ENCODE measurements at places on chromosomes 3 and 15. TPM values are rescaled to one million over a fixed set of nuclear protein-coding genes. Genes with fewer than 3 reads are reported as not detected.
A peak's percentile ranks its signal among the peaks of the same experiment; 100 is the strongest.

DNA sequence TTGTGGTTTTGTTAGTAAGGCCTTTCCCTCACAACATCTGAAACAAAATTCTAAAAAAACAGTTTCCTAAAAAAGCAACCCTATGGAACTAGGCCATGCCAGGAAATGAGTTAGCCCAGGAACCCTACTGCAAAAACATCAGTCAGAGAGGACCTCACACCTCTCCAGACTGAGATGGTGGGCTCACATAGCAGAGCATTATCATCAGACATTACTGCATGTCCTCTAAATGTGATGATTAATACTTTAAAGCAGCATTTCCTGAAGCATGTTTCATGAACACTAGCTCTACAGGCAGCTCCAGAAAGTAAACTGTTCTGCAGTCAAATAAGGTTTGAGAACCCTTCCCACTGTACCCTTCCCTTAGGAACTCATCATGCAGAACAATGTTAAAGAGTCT lies 232.3 kb upstream of the MRPL3 start:
- H3K36me3 ChIP-seq, result no peaks in the 10 kb centered on the region
- no peaks in the 10 kb centered on the region for H3K27me3 ChIP-seq
- no peak for DNase-seq
- no peak overlapping the region for H3K27ac ChIP-seq
- peaks cover 3% of the 10 kb centered on the region for H3K4me1 ChIP-seq

- H3K4me3 ChIP-seq, result no peak overlapping the region
- H3K36me3 ChIP-seq, result no peaks in the 10 kb centered on the region
- H3K27me3 ChIP-seq, result peaks cover 9% of the 10 kb centered on the region
- DNase-seq, result no peak
Measured at GRCh38 chr3:108088146-108088545, 2.7 kb downstream of the CD47 start.

DNA sequence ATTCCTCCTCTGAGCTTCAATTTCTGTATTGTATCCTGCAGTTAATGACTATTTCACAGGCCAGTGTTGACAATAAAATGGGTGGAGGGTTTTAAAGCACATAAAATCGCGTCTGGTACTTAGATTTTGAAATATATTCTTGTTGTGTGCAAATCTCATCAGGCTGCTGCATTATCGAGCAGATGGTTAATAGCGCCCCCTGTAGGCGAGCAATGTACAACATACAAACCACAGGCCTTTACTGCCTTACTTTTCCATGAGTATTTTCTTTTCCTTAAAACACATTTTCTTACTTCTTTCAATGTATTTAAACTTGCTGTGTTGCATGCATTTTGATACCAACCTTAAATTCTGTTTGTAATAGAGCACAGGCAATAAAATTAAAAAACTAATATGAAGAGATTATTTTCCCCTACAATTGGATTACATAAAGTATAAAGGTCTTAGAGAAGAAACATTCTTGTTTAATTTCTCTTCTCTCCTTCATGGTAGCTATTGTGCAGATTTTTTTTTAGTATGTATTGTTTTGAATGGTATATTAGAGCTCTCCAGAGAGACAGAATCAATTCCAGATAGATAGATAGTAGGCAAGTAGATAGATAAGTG lies 608.4 kb downstream of the CADM2 start:
- H3K27ac ChIP-seq, result no peak overlapping the region
- H3K4me3 ChIP-seq, result no peak overlapping the region
- H3K27me3 ChIP-seq, result no peaks in the 10 kb centered on the region
- no peaks in the 10 kb centered on the region for H3K36me3 ChIP-seq
- DNase-seq, result no peak

DNA sequence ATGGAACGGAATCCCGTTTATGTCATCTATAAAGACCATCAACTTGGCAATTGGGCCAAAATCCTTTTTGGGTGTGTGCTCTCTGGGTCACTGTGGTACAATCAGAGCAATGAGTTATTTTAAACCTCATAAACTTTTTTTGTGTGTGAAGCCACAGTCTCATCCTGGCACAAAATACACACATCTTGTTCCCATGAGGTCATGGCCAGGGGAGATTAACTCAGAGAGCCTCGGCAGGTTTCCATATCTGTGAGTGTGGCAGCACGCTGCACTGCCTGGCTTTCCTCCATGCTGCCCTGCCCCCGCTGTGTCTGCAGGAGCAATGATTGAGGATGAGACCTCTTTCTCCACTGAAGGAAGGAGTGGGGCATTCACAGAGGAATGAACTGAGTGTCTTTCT lies 54.0 kb upstream of the DLG1 start:
- DNase-seq, result no peak
- no peaks in the 10 kb centered on the region for H3K27me3 ChIP-seq
- H3K27ac ChIP-seq, result no peak overlapping the region
- no peaks in the 10 kb centered on the region for H3K36me3 ChIP-seq
- no peak overlapping the region for H3K4me3 ChIP-seq

DNA sequence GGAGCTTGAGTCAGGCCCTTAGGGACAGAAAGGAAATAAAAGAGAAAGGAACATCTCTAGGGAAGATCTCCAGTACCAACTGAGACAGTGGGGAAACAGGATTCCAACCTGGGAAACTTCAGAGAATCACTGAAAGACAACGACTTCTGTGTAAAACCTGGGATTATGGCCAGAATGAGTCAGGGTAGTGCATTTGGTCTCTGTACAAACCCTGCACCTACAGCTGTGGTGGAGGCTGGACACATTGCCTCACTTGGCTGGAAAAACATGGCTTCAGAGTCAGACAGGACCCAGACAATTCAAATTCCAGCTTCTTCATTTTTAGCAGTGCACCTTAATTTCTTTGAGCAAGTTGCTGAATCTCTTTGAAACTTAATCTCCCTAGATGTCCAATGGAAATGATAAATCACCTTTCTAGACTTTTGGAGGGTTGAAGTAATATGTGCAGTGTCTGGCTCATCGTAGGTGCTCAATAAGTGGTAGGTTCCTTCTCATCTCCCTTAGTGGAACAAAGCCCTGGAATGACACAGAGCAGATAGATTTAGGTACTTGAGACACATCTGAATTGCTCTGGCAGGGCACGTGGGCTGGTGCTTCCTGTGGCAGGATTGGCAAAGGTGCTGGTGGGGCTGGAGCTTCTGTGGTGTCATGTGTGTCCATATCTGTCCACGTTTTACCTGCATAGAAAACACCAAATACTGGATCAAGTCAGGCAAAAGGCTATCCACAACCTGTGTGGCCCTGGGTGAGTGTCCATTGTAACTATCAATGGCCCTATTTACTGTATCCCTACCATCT lies 6.1 kb upstream of the CLSTN2 start:
- no peak overlapping the region for H3K27ac ChIP-seq
- no peaks in the 10 kb centered on the region for H3K4me1 ChIP-seq
- no peak for DNase-seq
- H3K36me3 ChIP-seq, result no peaks in the 10 kb centered on the region
- H3K27me3 ChIP-seq, result no peaks in the 10 kb centered on the region

GRCh38 chr3:164903820-164904451 lies 174.4 kb downstream of the SI start:
- H3K36me3 ChIP-seq, result no peaks in the 10 kb centered on the region
- no peak overlapping the region for H3K4me3 ChIP-seq
- H3K4me1 ChIP-seq, result no peaks in the 10 kb centered on the region
- H3K27ac ChIP-seq, result peak overlapping the region; percentile 12
- H3K27me3 ChIP-seq, result no peaks in the 10 kb centered on the region
- DNase-seq, result no peak

GRCh38 chr15:37019479-37020433 lies 80.6 kb downstream of the MEIS2 start:
- H3K4me3 ChIP-seq, result no peak overlapping the region
- H3K4me1 ChIP-seq, result peaks cover 28% of the 10 kb centered on the region
- peak; percentile 78 for DNase-seq
- no peaks in the 10 kb centered on the region for H3K36me3 ChIP-seq

DNA sequence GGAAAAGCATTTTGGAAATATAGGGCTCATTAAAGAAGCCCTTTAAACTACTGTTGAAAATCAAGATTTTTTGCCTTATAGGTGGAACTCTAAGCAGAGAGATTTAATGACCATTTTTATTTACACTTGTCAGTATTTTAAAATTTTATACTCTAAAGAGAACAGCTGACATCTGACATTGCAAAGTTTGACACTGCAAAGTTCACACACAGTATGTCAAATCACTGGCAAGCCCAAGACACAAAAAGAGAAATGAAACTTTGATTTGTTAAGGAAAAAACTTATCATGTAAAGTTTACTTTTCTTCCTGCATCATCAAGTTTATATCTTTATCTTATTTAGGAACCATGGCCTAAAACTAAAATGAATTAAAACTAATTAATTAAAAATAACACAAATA lies 40.2 kb downstream of the DPH6 start:
- no peak for DNase-seq
- H3K27me3 ChIP-seq, result no peaks in the 10 kb centered on the region
- H3K4me1 ChIP-seq, result no peaks in the 10 kb centered on the region
- H3K4me3 ChIP-seq, result no peak overlapping the region
- H3K36me3 ChIP-seq, result no peaks in the 10 kb centered on the region

GRCh38 chr3:46675843-46676567 lies 17.5 kb downstream of the ALS2CL start:
- H3K36me3 ChIP-seq, result peaks cover 3% of the 10 kb centered on the region
- DNase-seq, result no peak
- H3K4me1 ChIP-seq, result peaks cover 10% of the 10 kb centered on the region
- H3K27ac ChIP-seq, result no peak overlapping the region
- no peak overlapping the region for H3K4me3 ChIP-seq

DNA sequence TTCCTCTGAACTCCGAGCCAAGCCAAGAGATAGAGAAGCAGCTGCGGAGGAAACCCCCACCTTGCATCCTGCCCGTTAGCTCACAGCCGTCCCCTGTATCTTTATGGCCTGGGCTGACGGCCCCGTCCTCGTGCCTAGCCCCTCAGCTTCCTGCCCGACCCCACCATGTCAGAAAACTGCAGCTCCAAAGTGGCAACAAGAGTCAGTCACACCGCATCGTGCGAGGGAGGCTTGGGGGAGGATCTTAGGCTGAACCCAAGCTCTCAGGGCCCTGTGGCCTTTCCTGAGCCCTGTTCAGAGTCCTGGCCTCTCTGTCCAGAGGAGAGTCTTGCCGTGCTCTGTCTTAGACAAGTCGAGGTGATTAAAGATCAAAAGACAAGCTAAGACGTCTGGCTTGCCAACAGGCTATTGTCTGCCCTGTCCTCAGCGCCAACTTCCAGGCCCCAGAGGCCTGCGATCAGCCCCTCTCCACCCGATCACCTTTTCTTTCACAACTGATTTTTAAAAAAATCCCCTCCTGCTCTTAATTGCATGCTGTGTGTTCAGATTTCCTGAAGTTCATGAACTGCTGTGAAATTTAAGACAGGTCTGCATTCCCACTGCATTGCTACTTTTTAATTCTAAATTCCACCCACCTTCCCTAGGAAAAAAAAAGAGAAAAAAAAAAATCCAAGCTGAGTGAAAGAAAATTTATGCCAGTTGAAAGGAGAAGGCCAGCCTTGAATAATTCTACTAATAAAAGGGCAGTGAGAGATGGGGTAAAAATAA lies 89.7 kb upstream of the WNT5A start:
- no peak overlapping the region for H3K27ac ChIP-seq
- H3K36me3 ChIP-seq, result no peaks in the 10 kb centered on the region
- H3K27me3 ChIP-seq, result no peaks in the 10 kb centered on the region

GRCh38 chr3:178184833-178185232 lies 351.4 kb upstream of the KCNMB2 start:
- peaks cover 7% of the 10 kb centered on the region for H3K4me1 ChIP-seq
- H3K4me3 ChIP-seq, result no peak overlapping the region
- no peak overlapping the region for H3K27ac ChIP-seq
- no peaks in the 10 kb centered on the region for H3K36me3 ChIP-seq
- no peaks in the 10 kb centered on the region for H3K27me3 ChIP-seq
- DNase-seq, result no peak

- no peak for DNase-seq
- peaks cover 15% of the 10 kb centered on the region for H3K27me3 ChIP-seq
- peak overlapping the region; percentile 71 for H3K4me3 ChIP-seq
- H3K4me1 ChIP-seq, result peaks cover 15% of the 10 kb centered on the region
- peak overlapping the region; percentile 93 for H3K27ac ChIP-seq
Measured at GRCh38 chr3:111861391-111861790, 2.3 kb downstream of the PHLDB2 start.

DNA sequence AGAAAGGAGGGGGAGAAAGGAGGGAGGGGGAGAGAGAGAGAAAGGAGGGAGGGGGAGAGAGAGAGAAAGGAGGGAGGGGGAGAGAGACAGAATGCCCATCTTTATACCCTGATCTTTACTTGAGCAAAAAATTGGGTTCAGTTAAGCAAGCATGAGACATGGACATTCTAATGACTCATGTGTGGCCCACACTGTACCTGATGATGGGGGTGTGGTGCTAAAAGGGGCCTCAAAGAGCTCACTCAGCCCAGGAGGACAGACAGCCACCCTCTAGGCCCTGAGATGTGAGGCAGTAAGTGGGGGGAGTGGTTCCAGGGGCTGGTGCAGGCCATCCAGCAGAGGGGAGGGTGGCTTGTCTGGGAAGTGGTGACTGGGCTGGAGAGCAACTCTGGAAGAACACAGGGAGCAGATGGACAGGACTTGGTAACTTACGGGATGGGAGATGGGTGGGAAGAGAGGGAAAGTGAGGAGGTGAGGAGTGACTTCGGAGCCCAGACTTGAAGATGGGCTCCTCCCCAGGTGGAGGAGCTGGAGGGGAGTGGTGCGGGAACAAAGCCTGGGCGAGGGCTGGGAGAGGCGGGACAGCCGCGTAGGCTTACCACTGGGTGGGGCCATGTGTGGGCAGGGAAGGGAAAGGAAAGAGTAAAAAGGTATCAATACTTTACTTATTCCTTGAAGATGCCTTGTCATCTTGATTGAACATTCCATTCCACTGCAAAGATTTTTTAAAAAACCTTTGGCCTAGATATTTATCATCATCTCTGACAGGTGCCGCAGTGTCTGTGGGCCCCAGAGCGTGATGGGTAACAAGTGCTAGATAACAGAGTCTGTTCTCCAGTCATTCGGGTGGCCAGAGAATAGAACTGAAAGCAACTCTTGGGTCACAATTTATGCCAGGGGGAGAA lies 32.3 kb downstream of the TSPAN3 start:
- peaks cover 21% of the 10 kb centered on the region for H3K4me1 ChIP-seq
- no peak overlapping the region for H3K27ac ChIP-seq
- H3K36me3 ChIP-seq, result peaks cover 59% of the 10 kb centered on the region
- DNase-seq, result no peak
- no peaks in the 10 kb centered on the region for H3K27me3 ChIP-seq

GRCh38 chr15:99537344-99537743 lies 28.4 kb upstream of the MEF2A start:
- no peak overlapping the region for H3K4me3 ChIP-seq
- no peaks in the 10 kb centered on the region for H3K4me1 ChIP-seq
- no peak for DNase-seq
- no peaks in the 10 kb centered on the region for H3K36me3 ChIP-seq

DNA sequence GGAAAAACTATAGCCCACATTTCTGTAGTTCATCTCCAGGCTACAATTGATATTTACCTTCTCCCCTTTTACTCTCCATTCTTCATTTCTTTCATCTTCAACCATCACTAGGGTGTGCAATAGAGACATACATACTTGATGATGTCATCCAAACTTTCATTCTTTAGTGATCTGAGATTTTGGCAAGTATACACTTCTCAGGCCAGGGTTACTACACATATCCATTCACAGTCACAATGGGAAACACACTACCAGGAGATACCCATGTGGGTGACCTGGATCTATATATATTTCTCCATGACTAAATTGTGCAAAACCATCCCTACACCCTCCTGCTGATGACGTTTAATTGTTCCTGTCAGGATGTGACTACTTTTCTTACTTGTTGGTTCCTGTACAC lies 769.5 kb upstream of the DPPA4 start:
- no peaks in the 10 kb centered on the region for H3K36me3 ChIP-seq
- DNase-seq, result no peak
- no peak overlapping the region for H3K27ac ChIP-seq
- no peak overlapping the region for H3K4me3 ChIP-seq

LPP gene
- 7.2 TPM for polyA plus RNA-seq

KY gene
- 4.2 TPM for polyA plus RNA-seq

CHRNA3 gene
- 6.6 TPM for polyA plus RNA-seq

LMAN1L gene
- polyA plus RNA-seq, result not detected

COPG1 gene
- 126 TPM for polyA plus RNA-seq

Measured in spinal cord (tissue), 10 donors.